Activated T-cell treated with anti-CD3 and anti-CD28 coated beads, Interleukin-2, amount 50 U/mL, for 72 hours (primary cell): ENCODE measurements at places on chromosomes 2 and 18. TPM values are rescaled to one million over a fixed set of nuclear protein-coding genes. Genes with fewer than 3 reads are reported as not detected.

GRCh38 chr18:78902795-78903435 lies 76.7 kb upstream of the SALL3 start:
- DNase-seq: no peak

- DNase-seq: no peak
Measured at GRCh38 chr2:12824351-12824777, 107.6 kb downstream of the TRIB2 start.

GRCh38 chr18:9001209-9001608 lies 101.3 kb upstream of the NDUFV2 start:
- DNase-seq: no peak

DNA sequence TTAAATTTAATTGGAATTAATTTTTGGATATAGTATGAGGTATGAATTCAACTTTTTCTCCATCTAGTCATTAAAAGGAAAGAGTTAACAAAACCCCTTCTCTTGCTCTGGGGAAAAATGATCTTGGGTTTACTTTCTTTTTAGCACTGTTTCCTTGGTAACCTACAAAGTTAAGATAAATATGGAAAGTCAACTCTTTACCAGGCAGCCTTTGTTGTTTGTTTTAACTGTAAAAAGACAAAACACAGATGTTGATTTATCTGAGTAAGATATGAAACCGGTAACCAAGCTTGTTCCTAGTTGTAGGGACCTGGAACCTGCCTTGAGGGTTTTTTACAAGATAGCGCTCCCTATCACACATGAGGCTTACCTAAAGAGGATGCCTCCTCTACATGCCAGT lies 10.1 kb upstream of the SANBR start:
- no peak for DNase-seq

GRCh38 chr2:239853706-239854327 lies 171.3 kb downstream of the NDUFA10 start:
- DNase-seq: no peak

The C2orf80 gene
- total RNA-seq: not detected

The NGEF gene
- total RNA-seq: 2.3 TPM

The LTBP1 gene
- 0.50 TPM for total RNA-seq

The SULT1C2 gene
- total RNA-seq: not detected
